ENCODE measurements at places on chromosomes 1 and 21. TPM values are rescaled to one million over a fixed set of nuclear protein-coding genes. Genes with fewer than 3 reads are reported as not detected.

FHAD1 gene
- 0.17 TPM for total RNA-seq

NMNAT2 gene
- 1.4 TPM for total RNA-seq

IGSF3 gene
- 10.8 TPM for total RNA-seq

ESRRG gene
- 0.72 TPM for total RNA-seq

TEX38 gene
- not detected for total RNA-seq

MROH9 gene
- total RNA-seq, result not detected

TTLL7 gene
- 5.9 TPM for total RNA-seq

ARHGEF19 gene
- total RNA-seq, result 10.6 TPM

KRTAP15-1 gene
- not detected for total RNA-seq

AKR7A3 gene
- total RNA-seq, result not detected

ADAM30 gene
- total RNA-seq, result not detected

CFHR3 gene
- not detected for total RNA-seq

HTR1D gene
- not detected for total RNA-seq

FCRL5 gene
- total RNA-seq, result not detected

S100B gene
- not detected for total RNA-seq

KCNH1 gene
- 0.97 TPM for total RNA-seq
